ENCODE measurements at places on chromosomes 4 and X. TPM values are rescaled to one million over a fixed set of nuclear protein-coding genes. Genes with fewer than 3 reads are reported as not detected.

The XK gene
- 0.73 TPM for polyA plus RNA-seq

DNA sequence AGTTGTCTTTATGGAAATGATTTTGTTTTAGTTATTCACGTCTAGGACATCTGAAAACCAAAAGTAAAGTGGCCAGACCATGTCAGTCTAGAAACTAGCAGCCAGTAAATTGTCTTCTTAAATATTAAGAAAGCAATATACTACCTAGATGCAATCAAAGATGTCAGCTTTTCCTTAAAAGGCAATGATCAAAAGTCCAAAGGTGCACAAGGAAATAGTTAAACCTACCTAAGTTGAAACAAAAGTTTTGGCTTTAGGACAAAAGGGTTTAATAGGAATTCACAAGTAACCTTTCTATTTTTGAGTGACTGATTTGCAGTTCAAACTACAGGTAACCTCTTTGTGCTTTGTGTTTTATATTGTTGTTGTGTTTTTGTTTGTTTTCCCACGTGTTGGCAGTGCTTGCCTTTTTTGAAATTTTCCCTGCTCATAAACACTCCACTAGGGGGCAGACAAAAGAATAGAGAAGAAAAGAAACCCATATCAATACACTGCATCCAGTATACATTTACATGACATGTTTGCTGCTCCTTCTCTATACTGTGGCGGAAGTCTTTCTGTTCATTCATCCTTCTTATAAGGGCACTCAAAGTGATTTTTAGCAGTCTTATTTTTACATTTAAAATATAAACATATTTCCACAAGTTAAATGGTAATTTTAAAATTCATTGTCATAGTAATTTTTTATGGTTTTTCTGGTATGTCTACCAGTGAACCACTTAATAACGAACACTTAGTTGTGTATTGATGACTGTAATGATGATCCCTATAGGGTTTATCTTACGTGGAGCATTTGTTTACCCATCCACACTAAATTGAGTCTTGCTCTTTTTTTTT is 62.7 kb downstream of the GAB1 start:
- DNase-seq: peak; percentile 64

The IL2RG gene
- polyA plus RNA-seq: 3.1 TPM

DNA sequence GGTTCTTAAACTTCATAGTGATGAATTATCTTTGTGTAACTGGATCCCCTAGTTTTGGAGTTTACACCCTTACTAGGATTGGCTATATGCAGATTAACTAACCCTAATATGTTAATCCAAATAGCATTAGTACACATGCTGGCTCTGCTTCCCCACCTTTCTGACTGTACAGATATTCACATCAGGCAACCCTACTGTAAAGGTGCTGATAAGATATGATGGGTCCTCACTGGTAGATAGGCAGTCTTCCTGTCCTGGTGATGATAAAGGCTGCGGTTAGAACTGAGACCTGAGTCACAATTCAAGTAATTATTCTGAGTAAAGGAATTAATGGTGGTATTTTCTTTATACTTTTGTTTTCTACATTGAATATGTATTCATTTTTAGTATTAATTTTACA is 118.6 kb downstream of the COL4A5 start:
- no peak for DNase-seq

The CHST7 gene
- 2.0 TPM for polyA plus RNA-seq

GRCh38 chr4:112848911-112849310 is 200.5 kb upstream of the ANK2 start:
- DNase-seq: no peak

All from kidney (tissue), 22 donors.